ENCODE measurements at places on chromosomes 7 and 10. TPM values are rescaled to one million over a fixed set of nuclear protein-coding genes. Genes with fewer than 3 reads are reported as not detected.

Gene TRPV5
- total RNA-seq, result not detected

Gene MASTL
- total RNA-seq, result 38.0 TPM

Gene GTF2IRD1
- total RNA-seq, result 4.0 TPM

Gene CH25H
- not detected for total RNA-seq

Gene KIAA1217
- total RNA-seq, result 2.0 TPM

Gene RBP3
- not detected for total RNA-seq

Gene HKDC1
- total RNA-seq, result 4.2 TPM

Gene EN2
- not detected for total RNA-seq

Gene ECD
- total RNA-seq, result 27.1 TPM

Gene GHRHR
- not detected for total RNA-seq

Gene RINT1
- total RNA-seq, result 20.5 TPM
